ENCODE measurements at places on chromosomes 7 and 10. TPM values are rescaled to one million over a fixed set of nuclear protein-coding genes. Genes with fewer than 3 reads are reported as not detected.

- DNase-seq: peak; percentile 82
These were observed 1.6 kb upstream of the HILPDA start for GRCh38 chr7:128453836-128454804.

DNA sequence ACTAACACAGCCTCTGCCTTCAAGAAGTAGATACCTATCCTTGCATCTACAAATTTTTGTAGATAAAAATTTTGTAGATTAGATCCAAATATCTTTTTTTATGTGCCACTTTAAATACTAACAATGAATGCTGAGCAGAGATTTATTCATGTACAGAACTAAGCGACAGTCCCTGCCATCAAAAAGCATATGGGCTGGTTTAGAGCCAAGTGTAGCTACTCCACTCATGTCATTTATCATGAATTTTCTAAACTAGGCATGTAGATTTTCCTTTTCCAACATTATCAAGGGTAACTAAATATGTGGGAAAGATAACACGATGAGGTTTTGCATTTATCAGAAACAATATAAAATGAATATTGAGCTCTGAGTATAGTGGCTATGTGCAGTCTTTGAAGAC, 857.5 kb downstream of the XPNPEP1 start:
- no peak for DNase-seq

GRCh38 chr7:141696348-141696747, 5.6 kb downstream of the DENND11 start:
- no peak for DNase-seq

- peak; percentile 58 for DNase-seq
These were observed 11.2 kb downstream of the GATA3 start for GRCh38 chr10:8065651-8066050.

- no peak for DNase-seq
These were observed 55.2 kb downstream of the ZEB1 start for GRCh38 chr10:31374146-31374696.

- peak; percentile 30 for DNase-seq
These were observed 353.2 kb downstream of the HGF start for GRCh38 chr7:81416659-81417058.

- DNase-seq: no peak
These were observed 40.6 kb downstream of the MICALL2 start for GRCh38 chr7:1418505-1419309.

GRCh38 chr7:133314084-133314483, 61.2 kb downstream of the EXOC4 start:
- no peak for DNase-seq

WNT16 gene
- not detected for total RNA-seq

DNA sequence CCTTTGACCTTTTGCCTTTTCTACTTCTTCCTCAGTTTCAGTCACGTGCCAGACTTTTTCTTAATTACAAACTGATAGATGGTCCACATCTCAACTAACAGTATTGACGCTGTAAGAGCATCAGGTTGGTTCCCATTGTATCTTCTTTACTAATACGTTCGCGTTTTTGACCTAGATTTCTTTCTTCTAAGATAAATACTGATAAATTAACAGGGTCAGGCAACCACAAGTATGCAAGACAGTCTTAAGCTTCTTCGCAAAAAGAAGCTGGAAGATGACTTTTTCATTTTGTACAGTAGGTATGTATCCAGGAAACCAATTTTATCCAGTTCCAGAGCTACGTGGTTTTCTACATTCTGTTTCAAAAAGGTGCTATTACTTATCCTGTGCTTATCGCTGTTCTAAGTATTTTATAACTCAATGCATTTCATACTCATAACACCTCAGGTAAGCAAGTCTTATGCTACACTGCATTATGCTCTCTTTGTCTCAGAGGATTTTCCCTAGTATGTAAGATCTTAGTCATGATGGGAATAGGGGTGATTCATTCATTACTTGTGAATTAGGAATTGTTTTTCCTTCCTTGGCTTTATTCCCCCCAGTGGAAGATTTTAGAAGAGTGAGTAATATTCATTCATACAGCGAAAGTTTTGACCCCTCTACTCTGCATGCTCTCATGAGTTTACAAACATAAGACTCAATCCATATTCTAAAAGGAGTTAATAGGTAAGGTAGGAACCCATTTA, 955 bp downstream of the DUS4L start:
- peak; percentile 91 for DNase-seq

ZNRF2 gene
- 18.9 TPM for total RNA-seq

DNA sequence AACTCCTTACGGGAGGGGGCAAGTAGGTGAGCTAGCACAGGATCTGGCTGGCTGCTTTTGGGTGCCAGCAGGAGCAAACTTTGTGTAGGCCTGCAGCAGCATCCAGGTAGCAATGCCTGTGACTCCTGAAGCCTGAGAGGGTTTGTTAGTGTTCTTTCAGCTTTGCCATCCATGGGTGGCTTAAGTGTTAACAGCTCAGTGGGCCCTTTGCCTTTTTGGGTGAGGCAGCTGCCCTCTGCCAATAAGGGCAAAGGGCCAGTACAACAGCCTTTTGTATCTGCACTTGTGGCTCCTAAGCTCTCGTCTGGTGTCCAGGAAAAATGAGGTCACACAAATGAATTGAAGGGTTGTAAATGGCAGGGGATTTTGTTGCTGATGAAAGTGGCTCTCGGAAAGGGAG, 359.0 kb upstream of the CHRM2 start:
- DNase-seq: no peak

- no peak for DNase-seq
These were observed 786.7 kb downstream of the NRG3 start for GRCh38 chr10:82661701-82662100.

ASL gene
- 147 TPM for total RNA-seq

GRCh38 chr7:101419831-101420230, 57.2 kb downstream of the COL26A1 start:
- DNase-seq: no peak

- peak; percentile 37 for DNase-seq
These were observed 700 bp downstream of the NIPSNAP2 start for GRCh38 chr7:55965100-55965470.

CYP26A1 gene
- total RNA-seq: 0.15 TPM

DLX6 gene
- total RNA-seq: not detected

- DNase-seq: no peak
These were observed 68.2 kb downstream of the CLEC2L start for GRCh38 chr7:139591550-139592195.

Measured in renal cortical epithelial cell (primary cell).